ENCODE measurements at places on chromosomes 11 and 22.

- DNase-seq = no peak
Measured at GRCh38 chr11:77199137-77199745, 71.2 kb downstream of the MYO7A start.

- no peak for DNase-seq
Measured at GRCh38 chr22:47822422-47822821, 1060.0 kb downstream of the TBC1D22A start.

GRCh38 chr11:34134765-34135164 lies 29.3 kb downstream of the NAT10 start:
- no peak for DNase-seq

DNA sequence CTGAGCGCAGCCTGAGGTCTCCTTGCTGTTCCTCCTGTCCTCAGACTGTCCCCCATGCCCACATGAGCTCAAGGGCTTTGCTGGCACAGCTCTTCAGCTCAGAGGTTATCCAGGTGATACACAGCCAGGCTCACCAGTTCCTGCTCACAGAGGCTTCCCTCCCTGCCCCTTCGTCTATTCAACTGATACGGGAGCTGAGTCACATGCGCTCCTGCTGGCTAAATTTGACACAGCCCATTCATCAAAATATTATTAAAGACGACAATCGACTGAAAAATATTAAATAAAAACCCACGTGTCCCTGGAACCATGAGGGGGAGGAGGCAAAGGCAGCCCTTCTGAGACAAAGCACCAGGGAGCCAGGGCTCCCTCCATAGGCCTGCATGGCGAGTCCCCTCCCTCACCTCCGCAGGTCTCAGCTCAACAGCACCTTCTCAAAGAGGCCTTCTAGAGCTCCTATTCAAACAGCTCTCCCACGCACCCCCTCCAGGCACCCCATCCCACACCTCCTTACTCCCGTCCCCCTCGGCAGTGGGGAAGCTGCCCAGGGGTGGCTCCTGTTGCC lies 40.5 kb downstream of the DUSP8 start:
- DNase-seq = no peak

GRCh38 chr22:37162221-37163095 lies 12.7 kb upstream of the IL2RB start:
- DNase-seq = peak; percentile 90

GRCh38 chr11:34643846-34644245 lies 23.0 kb downstream of the EHF start:
- DNase-seq = no peak

- DNase-seq = no peak
Measured at GRCh38 chr22:46309526-46310085, 12.9 kb downstream of the GTSE1 start.

GRCh38 chr11:133197425-133197824 lies 334.9 kb downstream of the OPCML start:
- DNase-seq = no peak

GRCh38 chr22:50719814-50720300 lies 18.1 kb upstream of the ACR start:
- no peak for DNase-seq

DNA sequence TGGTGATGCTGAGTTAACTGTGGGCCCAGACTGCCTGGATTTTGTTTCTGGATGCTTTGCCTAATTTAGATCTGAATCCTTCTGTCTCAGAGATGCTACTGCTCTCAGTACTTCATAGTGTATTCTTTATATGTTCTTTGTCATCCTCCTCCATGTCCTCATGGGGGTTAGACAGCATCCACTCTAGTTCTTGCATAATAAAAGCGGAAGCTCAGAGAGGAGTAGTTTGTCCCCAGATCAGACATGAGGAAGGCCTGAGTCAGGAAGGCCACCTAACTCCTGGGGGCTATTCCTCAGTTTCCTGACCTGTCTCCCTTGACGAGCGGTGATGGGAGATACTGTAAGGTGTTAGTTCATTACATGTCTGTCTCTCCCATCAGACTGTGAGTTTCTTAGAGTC lies 90.2 kb downstream of the SCN3B start:
- DNase-seq = no peak

GRCh38 chr22:32634421-32634981 lies 159.9 kb downstream of the FBXO7 start:
- no peak for DNase-seq

GRCh38 chr11:18844753-18845367 lies 53.3 kb upstream of the PTPN5 start:
- no peak for DNase-seq

GRCh38 chr11:28086569-28086968 lies 21.4 kb downstream of the KIF18A start:
- no peak for DNase-seq

All from activated naive CD4-positive, alpha-beta T cell treated with anti-CD3 and anti-CD28 coated beads, Interleukin-2, amount 50 U/mL, for 72 hours (primary cell).